Activated CD8-positive, alpha-beta T cell treated with anti-CD3 and anti-CD28 coated beads for 36 hours (primary cell): ENCODE measurements at places on chromosomes 16 and 17.

DNA sequence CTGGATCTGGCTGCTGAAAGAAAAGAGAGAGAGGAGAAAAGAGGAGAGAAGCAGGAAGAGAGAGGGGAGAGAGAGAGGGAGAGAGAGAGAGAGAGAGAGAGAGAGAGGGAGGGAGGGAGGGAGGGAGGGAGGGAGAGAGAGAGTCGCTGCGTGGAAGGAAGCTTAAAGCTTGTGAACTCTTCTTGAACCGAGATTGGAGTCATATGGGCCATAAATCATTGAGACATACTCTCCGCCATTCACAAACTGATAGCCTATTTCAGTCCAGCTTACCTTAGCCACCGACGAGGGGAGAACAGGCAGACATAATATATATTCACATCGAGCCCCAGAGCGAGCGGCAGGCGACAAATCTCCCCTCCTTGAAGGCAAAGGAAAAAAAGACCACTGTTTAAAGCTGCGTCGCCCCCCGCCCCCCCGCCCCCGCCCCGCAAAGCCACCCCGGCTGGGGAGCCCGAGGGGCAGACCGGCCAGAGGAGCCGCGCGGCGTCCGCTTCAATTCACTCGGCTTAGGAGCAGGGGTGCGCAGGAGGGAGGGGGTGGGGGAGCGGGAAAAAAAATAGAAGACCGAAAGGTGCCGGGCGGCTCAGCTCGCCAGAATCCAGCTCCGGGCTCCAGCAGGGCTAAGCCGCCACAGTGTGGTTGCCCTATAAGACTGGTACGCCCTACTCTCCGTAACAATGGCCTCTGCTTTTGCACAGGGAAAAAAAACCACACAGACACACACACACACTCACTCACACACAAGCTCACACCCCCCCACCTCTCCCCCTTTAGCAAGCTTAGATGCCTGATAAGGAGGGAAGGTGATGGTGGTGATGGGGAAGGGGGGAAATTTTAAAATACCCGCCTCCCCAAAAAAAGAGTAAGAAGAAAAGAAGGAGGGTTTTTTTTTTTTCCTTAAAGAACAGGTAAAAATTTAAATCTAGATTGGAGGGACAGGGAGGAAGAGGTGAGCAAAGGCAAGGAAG is 10.6 kb upstream of the HOXB2 start:
- H3K36me3 ChIP-seq: no peaks in the 10 kb centered on the region
- H3K27me3 ChIP-seq: peaks cover 1% of the 10 kb centered on the region
- peak; percentile 28 for DNase-seq
- peak overlapping the region; percentile 59 for H3K4me3 ChIP-seq

- no peak overlapping the region for H3K27ac ChIP-seq
- H3K4me3 ChIP-seq: no peak overlapping the region
- H3K4me1 ChIP-seq: no peaks in the 10 kb centered on the region
- H3K36me3 ChIP-seq: no peaks in the 10 kb centered on the region
- no peak for DNase-seq
These were observed 129.2 kb upstream of the MYOCD start for GRCh38 chr17:12536472-12536871.

GRCh38 chr16:70701596-70701995 is 15.7 kb upstream of the MTSS2 start:
- DNase-seq: no peak
- no peaks in the 10 kb centered on the region for H3K27me3 ChIP-seq
- peak overlapping the region; percentile 46 for H3K27ac ChIP-seq
- peaks cover 19% of the 10 kb centered on the region for H3K4me1 ChIP-seq
- H3K36me3 ChIP-seq: no peaks in the 10 kb centered on the region

- H3K36me3 ChIP-seq: no peaks in the 10 kb centered on the region
- H3K27me3 ChIP-seq: no peaks in the 10 kb centered on the region
- peaks cover 30% of the 10 kb centered on the region for H3K4me1 ChIP-seq
- no peak overlapping the region for H3K27ac ChIP-seq
- no peak overlapping the region for H3K4me3 ChIP-seq
These were observed 35.8 kb upstream of the SNN start for GRCh38 chr16:11632455-11632939.

- H3K36me3 ChIP-seq: no peaks in the 10 kb centered on the region
- H3K4me3 ChIP-seq: no peak overlapping the region
- no peak overlapping the region for H3K27ac ChIP-seq
- no peaks in the 10 kb centered on the region for H3K27me3 ChIP-seq
- no peaks in the 10 kb centered on the region for H3K4me1 ChIP-seq
These were observed 206.9 kb downstream of the RAB11FIP4 start for GRCh38 chr17:31598399-31598782.

DNA sequence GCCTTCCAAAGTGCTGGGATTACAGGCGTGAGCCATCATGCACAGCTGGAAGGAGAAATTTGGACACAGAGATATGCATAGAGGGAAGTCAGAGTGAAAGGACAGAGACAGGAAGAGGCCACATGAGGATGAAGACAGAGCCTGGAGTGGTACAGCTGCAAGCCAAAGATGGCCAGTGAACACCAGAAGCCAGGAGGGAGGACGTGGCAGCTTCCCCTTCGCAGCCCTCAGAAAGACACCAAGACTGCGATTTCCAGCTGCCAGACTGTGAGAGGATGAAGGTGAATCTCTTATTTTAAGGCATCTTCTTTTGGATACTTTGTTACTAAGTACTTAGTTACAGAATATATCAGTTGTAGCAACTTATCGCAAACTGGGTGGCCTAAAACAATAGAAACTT is 60.5 kb upstream of the PLCG2 start:
- DNase-seq: peak; percentile 26
- peaks cover 43% of the 10 kb centered on the region for H3K4me1 ChIP-seq
- H3K36me3 ChIP-seq: no peaks in the 10 kb centered on the region

DNA sequence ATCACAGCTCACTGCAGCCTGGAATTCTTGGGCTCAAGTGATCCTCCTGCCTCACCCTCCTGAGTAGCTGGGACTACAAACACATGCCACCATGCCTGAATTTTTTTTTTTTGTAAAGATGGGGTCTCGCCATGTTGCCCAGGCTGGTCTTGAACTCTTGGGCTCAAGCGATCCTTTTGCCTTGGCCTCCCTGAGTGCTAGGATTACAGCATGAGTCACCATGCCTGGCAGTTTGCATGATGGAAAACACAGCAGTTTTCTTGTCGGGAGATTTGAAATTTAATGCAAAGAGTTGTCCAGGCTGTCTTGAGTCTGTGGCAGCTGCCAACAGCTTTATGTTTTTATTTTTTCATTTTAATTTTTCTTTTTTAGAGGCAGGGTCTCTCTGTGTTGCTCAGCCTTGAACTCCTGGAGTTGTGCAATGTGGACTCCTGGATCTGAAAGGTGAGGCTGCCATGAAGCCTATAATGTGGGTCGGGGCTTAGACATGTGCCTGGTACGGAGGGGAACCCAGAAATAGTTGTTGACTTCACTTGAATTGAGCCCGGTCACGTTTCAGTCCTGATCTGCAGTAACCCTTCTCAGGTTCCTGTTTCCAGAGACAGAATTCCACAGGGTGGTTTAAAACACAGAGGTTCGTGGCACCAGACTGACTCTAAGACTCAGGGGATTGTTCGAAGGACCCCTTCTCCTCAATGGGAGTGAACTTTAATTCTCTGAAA is 18.7 kb downstream of the CD300A start:
- peaks cover 7% of the 10 kb centered on the region for H3K4me1 ChIP-seq
- H3K27ac ChIP-seq: no peak overlapping the region
- H3K27me3 ChIP-seq: no peaks in the 10 kb centered on the region
- DNase-seq: no peak

- no peak for DNase-seq
- peak overlapping the region; percentile 90 for H3K4me3 ChIP-seq
- H3K4me1 ChIP-seq: peaks cover 69% of the 10 kb centered on the region
- peak overlapping the region; percentile 91 for H3K27ac ChIP-seq
- peaks cover 1% of the 10 kb centered on the region for H3K27me3 ChIP-seq
- peaks cover 28% of the 10 kb centered on the region for H3K36me3 ChIP-seq
These were observed 2.2 kb downstream of the LASP1 start for GRCh38 chr17:38872027-38872511.

- H3K4me3 ChIP-seq: no peak overlapping the region
- H3K36me3 ChIP-seq: peaks cover 13% of the 10 kb centered on the region
- DNase-seq: no peak
- no peaks in the 10 kb centered on the region for H3K27me3 ChIP-seq
These were observed 238.0 kb downstream of the SNX29 start for GRCh38 chr16:12214509-12214908.
